ENCODE measurements at places on chromosomes 7 and 10.

DNA sequence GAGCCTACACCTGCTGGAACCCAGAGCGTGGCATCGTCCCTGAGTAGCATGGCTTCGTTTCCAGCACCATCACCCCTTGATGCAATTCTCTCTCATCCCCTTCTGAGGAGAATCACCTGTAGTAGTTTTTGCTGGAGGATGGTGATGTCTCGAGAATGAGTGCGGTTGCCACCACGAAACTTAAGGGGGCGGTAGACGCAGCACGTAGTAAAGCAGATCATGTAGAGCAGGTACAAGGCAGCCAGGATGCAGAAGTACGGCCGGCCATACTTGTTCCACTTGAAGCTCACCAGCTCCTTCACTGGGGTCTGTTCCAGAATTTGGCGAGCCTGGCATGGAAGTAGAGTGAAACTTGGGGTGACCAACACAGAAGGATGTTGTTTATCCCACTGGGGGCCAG lies 8.1 kb downstream of the TRPV5 start:
- DNase-seq = no peak

DNA sequence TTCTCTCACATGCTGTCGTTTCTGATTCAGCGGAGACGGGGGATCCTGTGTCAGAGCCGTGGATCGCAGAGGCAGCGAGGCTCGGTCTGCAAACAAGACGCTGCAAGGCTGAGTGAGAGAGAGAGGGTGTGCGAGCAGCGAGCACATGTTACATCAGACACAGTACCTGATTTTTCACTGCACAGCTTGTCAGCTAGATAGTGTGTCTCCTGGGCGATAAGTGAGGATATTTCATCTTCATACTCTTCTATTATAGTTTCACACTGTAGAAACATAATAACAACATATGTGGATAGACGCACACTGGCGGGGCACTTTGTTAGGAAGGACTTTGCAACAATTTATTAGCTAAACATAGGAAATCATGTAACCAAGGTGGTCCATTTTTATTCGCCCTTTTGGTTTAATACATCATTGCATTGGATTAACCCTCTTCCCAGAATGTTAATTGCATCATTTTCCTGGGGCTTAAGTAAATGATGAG lies 39.5 kb downstream of the CNPY1 start:
- DNase-seq = no peak

- no peak for DNase-seq
Measured at GRCh38 chr10:119335671-119336353, 128.4 kb downstream of the GRK5 start.

GRCh38 chr10:7036951-7037350 lies 373.9 kb downstream of the SFMBT2 start:
- DNase-seq = no peak

- no peak for DNase-seq
Measured at GRCh38 chr10:77774940-77775391, 137.4 kb upstream of the KCNMA1 start.

DNA sequence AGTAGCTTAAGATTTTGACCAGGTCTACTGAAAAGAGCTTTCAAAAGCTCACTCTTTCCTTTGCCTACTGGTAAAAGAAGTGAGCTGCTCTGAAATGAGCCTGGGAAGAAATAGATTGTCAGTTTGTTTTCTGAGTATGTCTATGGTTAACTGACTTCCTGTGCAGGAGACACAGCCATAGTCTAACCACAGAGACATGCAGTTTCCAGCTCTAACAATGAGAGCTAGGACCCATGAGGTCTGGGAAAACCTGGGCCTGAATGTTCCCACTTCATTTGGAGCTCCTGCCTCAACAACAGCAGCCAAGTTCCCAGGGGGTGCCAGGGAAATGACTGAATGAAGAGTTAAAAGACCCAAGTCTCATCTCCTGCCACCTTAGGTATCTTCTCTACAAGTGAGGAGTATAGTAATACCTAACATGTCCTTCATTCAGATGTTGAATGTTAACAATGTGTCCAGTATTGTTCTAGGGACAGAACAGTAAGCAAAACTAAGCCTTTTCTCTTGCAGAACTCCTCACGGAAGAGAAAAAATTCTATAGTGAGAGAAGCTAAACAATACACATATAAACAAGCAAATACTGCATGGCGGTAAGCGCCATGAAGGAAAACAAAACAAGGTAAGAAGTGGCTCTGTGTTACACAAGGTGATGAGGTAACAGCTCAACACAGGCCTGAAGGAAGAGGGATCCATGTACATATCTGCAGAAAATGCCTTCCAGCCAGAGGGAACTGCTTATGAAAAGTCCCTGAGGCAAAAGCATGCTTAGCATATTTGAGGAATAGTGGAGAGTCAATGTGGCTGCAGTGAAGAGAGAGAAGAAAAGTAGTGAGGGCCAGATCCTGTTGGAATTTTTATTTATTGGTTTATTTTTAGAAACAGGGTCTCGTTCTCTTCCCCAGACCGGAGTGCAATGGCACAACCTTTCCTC lies 26.4 kb upstream of the ANKRD1 start:
- DNase-seq = no peak

GRCh38 chr7:107726356-107727130 lies 17.4 kb upstream of the CBLL1 start:
- DNase-seq = no peak

DNA sequence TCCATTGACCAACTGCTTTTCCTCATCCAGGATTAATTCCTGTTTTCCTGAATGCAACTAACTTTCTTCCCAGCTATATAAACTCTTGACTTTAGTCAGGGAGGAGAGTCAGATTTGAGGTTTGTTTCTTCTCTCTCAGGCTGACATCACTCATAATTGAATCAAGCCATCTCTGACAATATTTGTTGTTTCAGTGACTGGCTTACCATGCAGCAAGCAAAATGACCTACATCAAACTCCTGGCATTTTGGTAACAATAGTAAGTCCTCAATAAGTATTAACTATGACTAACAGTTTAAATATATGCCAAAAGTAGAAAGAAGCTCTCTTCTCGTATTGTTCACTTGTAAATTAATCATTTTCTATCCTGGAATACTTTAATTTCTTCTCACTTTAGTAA lies 625.7 kb upstream of the KCND2 start:
- DNase-seq = no peak

- no peak for DNase-seq
Measured at GRCh38 chr7:69364813-69365643, 233.2 kb upstream of the AUTS2 start.

- no peak for DNase-seq
Measured at GRCh38 chr7:121178869-121179497, 149.8 kb upstream of the WNT16 start.

GRCh38 chr7:130135208-130136205 lies 65.2 kb downstream of the KLHDC10 start:
- DNase-seq = no peak

GRCh38 chr7:74627661-74628411 lies 29.7 kb upstream of the GTF2I start:
- peak; percentile 91 for DNase-seq

DNA sequence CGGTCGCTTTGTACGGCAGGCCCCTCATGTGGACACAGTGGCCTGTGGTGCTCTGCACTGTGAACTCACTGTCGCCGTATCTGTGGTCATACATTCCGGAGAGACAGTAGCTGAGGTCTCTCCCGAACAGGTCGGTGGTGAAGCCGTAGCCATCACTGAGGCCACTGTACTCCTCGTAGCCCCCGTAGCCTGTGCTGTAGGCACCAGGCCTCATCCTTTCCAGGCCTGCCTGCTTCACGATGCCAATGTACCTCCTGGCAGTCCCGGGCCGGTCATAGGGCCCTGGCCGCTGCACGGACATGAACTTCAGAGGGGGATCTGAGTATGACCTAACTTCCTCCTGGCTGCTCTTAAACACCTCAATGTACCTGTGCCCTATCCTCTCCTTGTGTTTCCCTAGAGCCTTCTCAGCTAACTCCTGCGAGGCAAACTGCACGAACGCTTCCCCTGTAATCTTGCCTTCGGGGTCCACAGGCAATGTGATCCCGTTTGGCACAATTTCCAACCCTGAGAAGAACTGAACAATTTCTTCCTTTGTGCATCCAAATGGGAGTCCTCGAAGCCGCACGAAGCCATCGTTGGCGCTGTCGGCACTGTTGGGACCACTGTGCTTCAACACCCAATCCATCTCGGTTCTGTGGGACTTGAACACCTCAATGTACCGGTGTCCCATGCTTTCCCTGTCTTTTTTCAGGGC lies 15.7 kb downstream of the FXYD4 start:
- DNase-seq = no peak

DNA sequence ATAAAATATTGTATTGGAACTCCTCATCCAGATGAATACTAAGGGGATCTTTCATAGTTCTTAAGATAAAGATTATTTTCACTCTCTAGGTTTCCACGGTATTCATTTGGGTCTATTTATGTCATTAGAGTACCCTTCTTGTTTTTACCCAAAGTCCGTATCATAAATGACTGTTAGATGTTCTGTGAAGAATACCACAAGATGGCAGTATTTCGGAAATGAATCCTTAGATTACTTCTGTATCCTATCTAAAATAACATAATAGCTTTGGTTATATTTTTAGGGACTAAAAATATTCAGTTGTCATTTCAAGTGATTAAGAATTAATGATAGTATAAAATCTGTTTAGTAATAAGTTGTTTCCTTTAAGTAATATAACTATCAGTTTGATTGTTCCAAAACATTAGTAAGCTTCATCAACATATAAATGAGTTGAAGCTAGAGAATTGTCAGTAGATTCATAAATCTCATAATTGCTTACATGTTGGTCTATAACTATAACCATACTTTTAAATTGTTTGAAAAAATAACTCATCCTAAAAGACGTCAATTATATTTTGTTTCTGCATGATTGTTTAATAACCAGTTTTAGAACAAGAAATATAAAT lies 337.5 kb upstream of the KCND2 start:
- DNase-seq = no peak

- no peak for DNase-seq
Measured at GRCh38 chr10:32141018-32141807, 85.0 kb upstream of the KIF5B start.

DNA sequence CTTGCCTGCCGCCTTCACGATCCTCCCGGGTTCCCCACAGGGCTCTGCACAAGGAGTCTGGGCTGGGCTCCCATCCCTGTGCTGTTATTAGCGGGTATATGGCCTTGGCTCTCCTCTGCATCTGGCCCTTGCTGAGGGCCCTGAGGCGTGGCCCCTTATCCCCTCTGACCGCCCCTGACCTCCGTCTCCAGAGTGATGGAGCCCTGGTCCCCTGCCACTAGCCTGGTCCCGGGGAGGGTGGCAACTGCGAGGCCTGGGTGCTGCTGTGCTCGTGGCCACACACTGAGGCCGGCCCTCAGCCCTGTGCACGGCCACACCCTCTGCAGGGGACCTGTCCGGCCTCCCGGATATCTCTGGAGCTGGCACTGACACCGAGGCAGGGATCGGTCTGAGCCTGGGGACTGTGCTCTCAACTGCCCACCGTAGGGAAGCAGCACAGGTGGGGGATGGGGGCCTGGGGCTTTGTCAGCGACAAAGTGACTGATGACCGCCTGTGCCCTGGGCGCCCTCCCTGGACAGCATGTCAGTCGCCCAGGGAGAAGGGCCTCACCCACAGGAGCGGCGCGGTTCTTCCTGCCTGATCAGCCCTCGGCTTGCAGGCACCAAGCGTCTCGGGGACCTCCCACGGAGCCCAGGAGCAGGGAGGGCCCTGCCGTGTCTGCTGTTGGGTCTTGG lies 72.4 kb downstream of the NKX6-2 start:
- no peak for DNase-seq

DNA sequence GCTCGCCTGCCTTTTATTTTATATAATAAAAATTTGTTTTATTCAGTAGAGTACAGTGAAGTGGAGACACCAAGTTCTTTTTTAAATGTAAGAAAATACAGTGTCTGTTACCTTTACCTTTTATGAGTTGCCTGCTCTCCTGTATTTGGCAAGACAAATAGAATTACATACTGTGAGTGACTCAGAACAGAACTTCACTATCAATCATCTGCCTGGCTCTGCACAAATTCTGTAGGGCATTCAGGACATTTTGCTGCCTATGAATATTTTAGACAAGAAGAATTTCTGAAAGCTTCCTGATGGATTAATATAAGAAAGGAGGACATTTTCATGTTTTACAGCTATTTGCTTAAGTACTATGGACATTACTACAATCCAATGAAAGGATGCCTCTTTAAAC lies 135.4 kb upstream of the PHF14 start:
- DNase-seq = no peak

DNA sequence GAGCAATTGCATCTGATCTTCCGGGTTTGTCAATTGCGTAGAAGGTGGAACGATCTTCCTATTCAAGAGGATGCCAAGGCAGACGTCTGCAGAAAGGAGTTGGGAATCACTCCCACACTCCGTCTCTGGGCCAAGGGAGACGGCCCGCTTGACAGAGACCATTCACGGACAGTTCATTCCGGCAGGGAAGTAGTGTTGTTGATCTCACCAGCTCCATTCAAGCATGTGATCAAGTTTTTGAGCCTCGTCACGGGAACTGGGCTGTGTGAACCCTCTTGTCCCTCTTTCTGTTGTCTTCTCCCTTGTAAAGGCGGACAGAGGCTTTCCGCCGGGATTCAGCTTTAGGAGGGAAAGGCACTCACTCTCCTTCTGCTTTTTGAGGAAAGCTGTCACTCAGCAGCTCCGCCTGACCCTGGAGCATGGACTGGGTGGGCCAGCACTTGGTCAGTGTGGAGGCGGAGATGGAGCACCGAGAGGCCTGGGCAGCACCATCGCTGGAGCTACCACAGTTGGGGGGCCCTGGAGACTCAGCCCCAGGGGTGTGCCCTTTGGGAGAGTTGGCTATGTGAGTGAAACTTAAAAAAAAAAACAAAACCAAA lies 44.9 kb downstream of the SPDYE5 start:
- no peak for DNase-seq

GRCh38 chr7:121499624-121500023 lies 103.5 kb upstream of the FAM3C start:
- DNase-seq = no peak

- DNase-seq = no peak
Measured at GRCh38 chr10:73163096-73163495, 4.7 kb downstream of the ECD start.

DNA sequence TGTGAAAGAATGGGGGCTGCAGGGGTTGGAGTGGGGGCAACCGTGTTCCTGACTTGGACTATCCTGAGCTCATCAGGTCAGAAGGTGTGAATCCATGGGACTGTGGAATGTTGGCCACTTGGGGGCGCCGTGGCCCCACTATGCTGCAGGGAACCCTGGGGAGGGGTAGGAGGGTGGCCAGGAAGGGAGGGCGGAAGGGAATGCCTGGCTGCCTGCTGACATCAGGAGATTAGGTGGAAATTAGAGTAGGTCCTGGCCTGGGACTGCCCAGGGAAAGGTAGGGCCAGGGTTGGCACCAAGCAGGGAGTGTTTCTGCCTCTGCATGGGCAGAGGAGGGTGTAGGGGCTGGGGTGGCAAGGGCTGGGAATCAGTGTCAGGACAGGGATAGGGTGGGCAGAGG lies 65.8 kb upstream of the PRSS58 start:
- peak; percentile 70 for DNase-seq

DNA sequence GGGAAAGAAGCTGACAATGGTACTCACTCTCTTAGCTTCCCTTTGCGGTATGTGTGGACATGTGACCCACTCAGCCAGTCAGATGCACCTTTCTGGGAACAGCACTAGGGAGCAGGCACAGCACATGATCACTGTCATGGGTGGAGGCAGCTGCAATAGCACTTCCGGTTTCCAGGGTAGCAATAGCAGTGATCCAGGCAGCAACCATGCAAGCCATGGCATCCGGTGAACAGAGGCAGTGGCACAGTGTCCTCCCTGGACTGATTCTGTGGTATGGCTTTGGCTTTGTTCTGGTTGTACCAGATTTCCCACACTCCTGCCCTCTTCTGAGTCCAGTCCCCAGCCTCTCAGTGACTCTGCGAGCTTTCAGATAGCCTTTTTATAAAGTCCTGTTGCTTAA lies 86.8 kb upstream of the NAMPT start:
- DNase-seq = no peak

- no peak for DNase-seq
Measured at GRCh38 chr7:24477398-24478136, 95.7 kb upstream of the PALS2 start.
